Fibroblast of skin of scalp (primary cell): ENCODE measurements at places on chromosomes 13 and 19.
A peak's percentile ranks its signal among the peaks of the same experiment; 100 is the strongest.

DNA sequence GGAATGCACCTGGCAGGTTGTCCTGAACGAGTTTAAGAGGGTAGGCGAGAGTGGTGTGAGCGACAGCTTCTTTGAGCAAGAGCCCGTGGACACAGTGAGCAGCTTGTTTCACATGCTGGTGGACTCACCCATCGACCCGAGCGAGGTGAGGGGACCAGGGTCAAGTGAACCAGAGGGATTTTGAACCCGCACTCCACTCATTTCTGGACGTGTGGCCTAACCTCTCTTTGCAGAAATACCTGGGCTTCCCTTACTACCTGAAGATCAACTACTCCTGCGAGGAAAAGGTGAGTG is 1.7 kb downstream of the CATSPERG start:
- no peak for DNase-seq

- peak; percentile 43 for DNase-seq
Observed at GRCh38 chr13:105207572-105208293, 1327.7 kb downstream of the EFNB2 start.

DNA sequence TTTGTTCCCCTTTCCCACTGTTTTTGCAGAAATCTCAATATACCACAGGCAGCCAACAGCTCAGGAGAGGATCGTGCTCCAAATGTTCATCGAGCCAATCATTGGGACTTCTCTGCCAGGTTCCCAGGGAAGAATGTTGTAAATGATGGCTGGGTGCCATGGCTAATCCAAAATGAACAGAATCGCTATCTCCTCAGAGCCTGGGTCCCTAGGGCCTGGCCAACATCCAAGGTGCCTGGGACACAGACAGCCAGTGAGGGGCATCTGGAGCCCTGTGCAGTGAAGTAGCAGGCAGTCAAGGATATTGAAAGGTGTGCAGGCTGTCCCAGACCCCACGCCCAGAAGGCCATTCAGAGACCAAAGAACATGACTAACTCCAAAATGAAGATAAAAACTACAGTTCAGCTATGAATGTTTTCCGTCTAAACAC is 37.8 kb downstream of the BRD4 start:
- DNase-seq: peak; percentile 37

- no peak for DNase-seq
Observed at GRCh38 chr19:51093101-51093500, 10.4 kb upstream of the KLK14 start.

DNA sequence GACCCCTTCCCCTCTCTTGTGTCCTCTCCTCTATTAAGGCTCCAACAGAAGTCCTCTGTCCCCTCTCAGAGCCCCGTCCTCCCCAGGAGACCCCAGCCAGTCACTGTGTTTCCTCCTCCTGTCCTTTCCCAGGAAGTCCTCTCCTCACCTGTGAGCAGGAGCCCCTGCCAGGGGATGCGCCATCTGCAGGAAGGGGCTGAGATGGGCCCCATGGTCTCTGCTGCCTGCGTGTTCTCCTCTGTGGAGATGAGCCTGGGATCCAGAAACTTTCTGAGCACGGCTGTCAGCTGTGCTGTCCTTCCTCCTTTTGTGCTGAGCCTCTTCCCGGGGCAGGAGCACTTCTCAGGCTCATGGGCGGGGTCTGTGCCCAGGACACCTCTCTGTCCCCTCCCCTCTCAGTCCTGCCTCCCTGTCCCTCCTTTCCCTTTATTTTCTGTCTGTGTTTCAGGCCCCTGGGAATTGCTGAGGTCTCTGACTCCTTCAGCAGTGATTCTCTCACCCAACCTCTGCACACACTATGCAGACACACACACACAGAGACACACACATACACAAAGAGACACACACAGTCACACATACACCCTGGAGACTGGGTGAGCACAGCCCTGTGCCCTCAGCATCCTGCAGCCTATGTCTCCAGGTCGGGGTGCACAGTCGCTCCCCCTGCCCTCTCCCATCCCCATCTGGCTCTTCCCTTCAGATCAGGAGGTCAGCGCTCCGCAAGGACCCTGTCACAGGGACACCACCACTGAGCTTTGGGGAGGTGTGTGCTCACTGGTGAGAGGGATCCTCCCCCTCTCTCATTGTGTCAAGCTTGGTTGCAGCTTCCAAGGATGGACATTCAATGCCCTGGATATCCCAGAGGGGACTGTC is at the start of gene CEACAM8:
TSS of gene CEACAM8 (minus strand) at position 308 of the 873 bp plus-strand sequence. CDS start at position 212, 96 bp downstream.
- no peak for DNase-seq

DNA sequence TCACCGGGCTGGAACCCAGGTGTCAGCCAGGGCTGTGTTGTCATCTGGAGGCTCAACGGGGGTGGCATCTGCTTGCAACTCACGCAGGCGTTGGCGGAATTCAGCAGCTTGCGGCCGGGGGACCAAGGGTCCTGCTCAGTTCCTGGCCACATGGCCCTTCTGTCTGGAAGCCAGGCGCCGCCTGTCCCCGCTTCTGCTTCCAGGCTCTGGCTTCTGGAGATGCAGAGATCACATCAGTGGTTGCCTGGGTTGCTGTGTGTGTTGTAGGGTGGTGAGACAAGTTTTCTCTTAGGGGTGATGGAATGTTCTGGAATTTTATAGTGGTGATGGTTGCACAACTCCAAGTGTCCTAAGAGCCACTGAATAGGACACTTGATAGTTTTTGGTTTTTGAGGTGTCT is 5.0 kb downstream of the ADAT3 start:
- peak; percentile 32 for DNase-seq

GRCh38 chr19:41934849-41935374 is 6.7 kb upstream of the ERFL start:
- peak; percentile 64 for DNase-seq

DNA sequence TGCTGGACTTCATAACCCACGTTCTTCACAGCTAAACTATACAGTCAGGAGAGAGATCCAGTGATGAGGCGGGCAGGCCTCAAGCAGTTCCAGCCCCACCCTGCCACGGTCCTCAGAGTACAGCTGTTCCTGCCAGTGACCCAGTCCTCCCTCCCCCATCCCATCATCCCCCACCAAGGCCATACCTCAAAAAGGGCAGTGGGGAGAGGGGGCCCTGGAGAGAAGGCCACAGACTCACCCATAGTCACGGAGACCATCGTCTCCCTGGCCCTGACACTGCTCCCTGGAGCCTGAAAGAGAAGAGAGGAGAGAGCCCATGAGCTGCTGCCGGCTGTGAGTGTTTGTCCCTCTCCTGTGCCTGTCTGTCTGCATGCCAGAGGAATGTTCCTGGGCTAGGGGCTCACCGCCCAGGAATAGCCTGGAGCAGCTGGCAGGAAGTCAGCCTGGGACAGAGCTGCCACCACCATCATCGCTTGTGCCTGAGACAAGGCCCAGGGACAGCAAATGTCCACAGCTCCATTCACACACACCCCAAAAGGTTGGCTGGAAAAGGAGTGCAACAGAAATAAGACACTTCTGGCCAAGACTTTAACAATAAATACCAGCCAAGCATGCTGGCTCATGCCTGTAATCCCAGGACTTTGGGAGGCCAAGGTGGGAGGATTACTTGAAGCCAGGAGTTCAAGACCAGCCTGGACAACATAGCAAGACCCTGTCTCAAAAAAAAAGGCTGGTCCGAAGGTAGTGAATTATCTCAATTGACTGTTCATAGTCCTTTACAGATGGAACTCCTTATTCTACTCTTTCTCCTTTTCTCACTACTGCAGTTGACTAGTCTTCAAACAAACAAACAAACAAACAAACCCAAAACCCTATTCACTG is 6.4 kb downstream of the C19orf47 start:
- no peak for DNase-seq

DNA sequence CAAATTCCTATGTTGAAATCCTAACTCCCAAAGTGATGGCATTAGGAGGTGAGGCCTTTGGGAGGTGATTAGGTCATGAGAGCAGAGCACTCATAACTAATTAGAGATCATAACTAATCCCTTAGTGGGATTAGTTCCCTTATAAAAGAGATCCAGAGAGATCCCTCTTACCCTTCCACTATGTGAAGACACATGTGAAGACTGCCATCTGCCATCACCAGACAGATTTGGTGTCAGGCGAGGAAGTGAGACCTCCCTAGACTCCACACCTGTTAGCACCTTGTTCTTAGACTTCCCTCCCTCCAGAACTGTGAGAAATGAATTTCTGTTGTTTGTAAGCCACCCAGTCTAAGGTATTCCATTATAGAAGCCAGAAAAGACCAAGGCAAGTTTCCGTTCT is 112.2 kb downstream of the NDFIP2 start:
- DNase-seq: no peak

GRCh38 chr13:22812793-22813192 is 368.0 kb upstream of the SGCG start:
- no peak for DNase-seq

GRCh38 chr19:615619-616018 is 17.7 kb downstream of the POLRMT start:
- DNase-seq: no peak

DNA sequence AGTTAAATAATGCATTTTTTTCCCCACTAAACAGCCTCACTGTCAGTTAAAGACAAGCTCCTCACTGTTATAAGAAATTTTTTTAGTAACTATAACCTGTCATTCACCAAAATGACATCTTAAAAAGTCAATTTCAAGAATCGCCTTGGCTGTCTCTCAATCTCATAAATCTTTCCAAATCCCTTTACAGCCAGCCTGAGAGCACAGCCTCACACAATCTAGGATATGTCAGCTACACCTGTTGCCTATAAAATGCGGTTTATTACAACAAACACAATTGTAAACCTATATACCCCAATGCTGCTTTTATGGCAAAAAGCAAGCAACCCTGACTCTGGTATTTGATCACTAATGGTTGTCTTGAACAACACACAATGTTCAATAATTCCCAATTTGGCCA is 29.5 kb upstream of the FNDC3A start:
- no peak for DNase-seq

DNA sequence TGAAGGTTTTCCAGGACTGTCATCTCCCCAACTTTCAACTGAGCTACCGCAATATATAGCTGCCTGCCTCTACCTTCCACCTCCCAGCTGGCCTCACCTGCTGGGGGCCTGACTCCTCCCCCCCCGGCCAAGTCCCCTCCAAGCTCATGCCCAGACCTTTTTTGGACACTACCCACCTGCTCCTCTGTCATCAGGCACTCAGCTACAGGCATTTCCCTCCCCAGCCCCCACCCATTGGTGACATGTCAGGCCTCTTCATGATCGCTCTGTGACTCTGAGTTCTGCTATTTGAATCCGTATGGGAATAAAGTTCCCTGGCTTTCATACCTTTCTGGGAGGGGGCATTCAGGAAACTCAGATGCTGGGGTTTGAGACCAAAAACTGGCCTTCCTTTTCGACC is 1.8 kb downstream of the PRKACA start:
- DNase-seq: no peak

DNA sequence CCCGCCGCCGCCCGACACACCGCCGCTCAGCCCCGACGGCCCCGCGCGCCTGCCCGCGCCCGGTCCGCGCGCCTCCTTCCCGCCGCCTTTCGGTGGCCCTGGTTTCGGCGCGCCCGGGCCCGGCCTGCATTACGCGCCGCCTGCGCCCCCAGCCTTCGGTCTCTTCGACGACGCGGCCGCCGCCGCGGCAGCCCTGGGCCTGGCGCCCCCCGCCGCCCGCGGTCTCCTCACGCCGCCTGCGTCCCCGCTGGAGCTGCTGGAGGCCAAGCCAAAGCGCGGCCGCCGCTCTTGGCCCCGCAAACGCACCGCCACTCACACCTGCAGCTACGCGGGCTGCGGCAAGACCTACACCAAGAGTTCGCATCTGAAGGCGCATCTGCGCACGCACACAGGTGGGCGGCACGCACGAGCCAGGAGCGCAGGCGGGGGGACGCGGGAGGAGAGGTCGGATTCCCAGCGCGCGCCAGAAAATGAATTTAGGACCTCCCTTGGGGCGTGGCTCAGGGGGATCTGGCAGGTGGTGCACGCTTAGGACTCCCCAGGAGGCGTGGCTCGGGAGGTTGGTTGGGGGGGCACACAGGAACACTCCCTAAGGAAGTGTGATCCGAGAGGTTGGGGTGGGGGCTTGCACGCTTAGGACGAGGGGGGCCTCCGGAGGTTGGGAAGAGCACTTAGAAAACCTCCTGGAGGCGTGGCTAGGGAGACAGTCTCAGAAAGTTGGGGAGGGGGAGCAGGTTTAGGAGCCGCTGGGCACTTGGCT is 1.2 kb downstream of the KLF2 start:
- DNase-seq: no peak

- no peak for DNase-seq
Observed at GRCh38 chr13:27751953-27752532, 40.2 kb upstream of the GSX1 start.

DNA sequence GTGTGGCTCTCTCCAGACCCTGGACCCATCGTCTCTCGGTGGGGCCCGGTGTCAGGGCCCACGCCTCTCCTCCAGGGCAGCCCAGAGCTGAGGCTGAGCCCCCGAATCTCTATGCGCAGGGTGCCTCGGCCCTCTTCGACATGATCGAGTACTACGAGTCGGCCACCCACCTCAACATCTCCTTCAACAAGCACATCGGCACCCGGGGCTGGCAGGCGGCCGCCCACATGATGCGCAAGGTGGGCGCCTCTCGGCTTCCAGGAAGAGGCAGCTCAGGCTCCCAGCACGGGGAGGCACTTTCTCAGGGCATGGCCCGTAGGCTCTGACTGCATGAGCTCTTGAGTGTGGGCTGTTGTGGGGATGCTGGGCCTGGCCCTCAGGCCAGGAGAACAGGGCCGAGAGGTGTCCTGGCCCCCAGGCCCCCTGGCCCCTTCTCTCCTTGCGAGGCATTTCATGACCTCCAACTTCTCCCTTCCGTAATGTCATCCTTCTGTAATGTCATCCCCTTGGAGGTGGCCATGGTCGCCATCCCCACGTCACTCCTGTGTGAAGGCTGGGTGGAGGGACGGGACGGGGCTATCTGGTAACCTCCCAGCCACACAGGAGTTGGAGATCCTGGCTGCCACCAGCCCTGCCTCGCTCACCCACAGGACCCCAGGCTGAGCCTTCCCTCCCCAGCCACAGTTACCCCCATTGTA is 19.4 kb downstream of the NKPD1 start:
- DNase-seq: no peak

- peak; percentile 8 for DNase-seq
Observed at GRCh38 chr19:13401388-13401787, 104.9 kb downstream of the CACNA1A start.

GRCh38 chr19:35392742-35393715 is 22.2 kb downstream of the GPR42 start:
- no peak for DNase-seq

DNA sequence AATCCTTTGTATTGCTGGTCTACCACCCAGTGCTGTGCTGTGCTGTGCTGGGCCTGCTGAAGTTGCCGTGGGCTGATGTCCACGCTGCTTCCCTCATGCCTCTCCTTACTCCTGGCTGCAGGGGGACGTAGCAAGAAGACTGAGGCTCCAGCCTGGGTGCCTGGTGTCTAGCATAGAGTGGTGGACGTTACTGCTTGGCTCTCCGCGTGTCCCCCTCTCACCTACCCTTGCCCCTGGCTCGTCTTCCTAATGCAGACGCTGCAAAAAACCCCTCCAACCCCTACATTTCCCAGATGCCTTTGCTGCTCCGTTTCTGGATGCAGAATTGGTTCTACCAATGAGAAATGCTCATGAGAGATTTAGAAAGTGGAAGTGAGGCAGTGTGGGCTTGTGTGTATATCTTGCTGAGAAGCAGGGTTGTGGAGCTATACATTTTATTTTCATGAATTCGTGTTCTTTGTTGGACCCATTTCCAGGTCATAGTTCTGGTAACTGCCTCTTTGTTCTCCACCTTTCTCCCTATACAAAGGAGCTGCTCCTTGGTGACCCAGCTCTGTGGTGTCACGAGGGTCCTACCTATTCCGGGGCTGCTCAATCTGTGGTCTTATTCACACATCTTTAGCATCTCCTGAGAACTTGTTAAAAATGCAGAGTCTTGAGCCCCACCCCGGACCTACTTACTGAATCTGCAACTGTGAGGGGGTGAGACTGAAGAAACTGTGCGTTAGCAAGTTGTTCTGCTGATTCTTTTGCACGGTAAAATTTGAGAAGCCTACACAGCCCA is 7.9 kb upstream of the DENND1C start:
- no peak for DNase-seq

- DNase-seq: no peak
Observed at GRCh38 chr13:25930653-25931052, 121.2 kb downstream of the SHISA2 start.
